ENCODE measurements at places on chromosomes 6 and 20. TPM values are rescaled to one million over a fixed set of nuclear protein-coding genes. Genes with fewer than 3 reads are reported as not detected.

LY6G6C gene
- 0.13 TPM for polyA plus RNA-seq

TNFAIP3 gene
- polyA plus RNA-seq: 86.2 TPM

ADGB gene
- polyA plus RNA-seq: not detected

DNA sequence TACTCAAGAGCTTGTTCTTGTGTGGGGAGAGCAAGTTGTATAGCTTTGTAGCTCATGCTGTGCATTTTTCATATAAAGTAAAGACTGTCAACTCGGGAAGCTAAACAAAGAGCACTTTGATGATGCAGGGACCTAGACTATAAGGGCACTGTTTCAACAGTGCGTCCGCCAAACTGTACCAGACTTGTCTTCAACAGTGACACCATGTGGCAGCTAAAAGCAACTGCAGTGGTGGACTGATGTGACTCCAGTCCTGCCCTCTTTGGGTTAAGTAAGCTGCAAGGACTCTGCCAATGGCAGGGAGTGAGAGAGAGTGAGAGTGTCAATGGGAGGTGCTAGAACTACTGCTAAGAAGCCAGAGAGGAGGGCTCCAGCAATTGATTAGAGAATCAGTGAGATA, 48.1 kb upstream of the MC3R start:
- H3K27ac ChIP-seq: no peak overlapping the region
- H3K36me3 ChIP-seq: no peaks in the 10 kb centered on the region
- H3K4me3 ChIP-seq: no peak overlapping the region
- DNase-seq: no peak
- H3K27me3 ChIP-seq: no peaks in the 10 kb centered on the region

DNA sequence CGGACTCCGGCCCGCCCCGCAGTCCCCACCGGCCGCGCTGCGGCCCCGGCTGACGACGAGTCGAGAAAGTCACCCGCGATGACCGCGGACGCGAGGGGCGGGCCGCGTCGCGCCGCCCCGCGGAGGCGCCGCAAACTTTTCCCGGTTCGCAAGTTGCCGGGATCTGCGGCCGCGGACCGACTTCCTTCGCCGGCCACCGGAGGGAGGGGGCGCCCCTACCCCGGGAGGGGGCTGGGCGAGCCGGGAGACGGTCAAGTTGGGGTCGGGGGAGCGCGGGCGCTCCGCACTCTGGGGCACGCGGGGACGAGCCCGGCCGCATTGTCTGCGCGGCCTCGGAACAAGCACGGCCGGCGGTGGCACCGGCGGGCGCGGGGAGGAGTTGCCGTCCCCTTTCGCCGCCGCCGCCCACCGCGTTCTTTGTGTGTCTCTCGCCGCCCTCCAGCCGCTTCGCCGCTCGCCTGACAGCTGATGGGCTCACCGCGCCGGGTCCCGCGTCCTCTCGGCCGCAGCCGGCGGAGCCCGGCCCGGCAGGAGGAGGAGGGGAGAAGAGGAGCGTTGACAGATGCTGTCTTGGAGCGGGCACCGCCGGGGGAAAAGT, 131.6 kb downstream of the OGFRL1 start:
- H3K36me3 ChIP-seq: no peaks in the 10 kb centered on the region
- no peak overlapping the region for H3K27ac ChIP-seq
- no peak for DNase-seq
- peaks cover 28% of the 10 kb centered on the region for H3K27me3 ChIP-seq
- H3K4me3 ChIP-seq: peak overlapping the region; percentile 66

DNA sequence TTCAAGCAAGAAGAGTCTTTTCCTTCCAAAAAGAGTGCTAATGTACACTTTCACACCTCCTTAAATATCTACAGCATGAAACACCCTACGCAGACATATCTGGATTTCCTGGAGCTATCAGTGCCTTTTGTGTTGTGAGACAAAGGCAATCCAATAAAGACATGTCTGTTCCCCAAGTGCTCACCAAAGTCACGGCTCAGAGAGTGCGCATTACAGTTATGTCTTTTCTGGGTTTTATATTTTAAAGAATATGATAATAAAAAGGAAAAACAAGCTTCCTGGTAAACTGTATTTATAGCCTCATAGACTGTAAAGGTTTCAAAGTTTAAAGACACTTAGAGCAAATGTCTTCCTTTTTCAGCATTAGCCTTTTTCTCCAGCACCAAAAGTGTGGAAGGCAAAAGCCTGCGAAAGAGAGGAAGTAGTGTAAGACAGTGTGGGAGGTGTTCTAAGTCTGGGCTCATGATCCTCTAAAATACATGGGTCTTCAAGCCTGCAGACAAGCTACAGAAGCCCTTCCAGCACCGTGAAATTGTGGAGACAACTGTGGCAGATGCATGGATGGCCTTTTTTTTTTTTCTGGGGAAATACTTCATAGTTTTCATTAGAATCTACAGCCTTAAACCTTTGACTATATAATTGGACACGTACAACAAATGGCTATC, 135.0 kb upstream of the SLC35B3 start:
- H3K27me3 ChIP-seq: no peaks in the 10 kb centered on the region
- DNase-seq: no peak

Data from B cell (primary cell).